ENCODE measurements at places on chromosomes 16 and 17.
A peak's percentile ranks its signal among the peaks of the same experiment; 100 is the strongest.

DNA sequence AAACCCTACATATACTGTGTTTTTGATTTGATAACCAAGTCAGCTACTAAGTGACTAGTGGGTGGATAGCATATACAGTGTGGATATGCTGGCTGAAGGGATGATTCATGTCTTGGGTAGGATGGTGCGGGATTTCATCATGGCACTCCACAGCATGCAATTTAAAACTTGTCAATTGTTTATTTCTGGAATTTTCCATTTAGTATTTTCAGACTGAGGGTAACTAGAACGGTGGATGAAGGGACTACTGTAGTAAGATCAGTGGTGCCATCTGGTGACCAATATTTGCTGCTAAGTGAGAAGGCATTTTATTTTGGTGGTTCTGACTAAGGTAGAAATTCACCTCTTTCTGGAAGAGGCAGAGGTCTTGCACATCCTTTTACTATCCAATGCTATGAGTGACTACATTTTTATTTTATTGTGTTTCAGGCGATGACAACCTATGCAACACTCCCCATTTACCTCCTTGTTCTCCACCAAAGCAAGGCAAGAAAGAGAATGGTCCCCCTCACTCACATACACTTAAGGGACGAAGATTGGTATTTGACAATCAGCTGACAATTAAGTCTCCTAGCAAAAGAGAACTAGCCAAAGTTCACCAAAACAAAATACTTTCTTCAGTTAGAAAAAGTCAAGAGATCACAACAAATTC lies 3.1 kb downstream of the CDC6 start:
- peak; percentile 49 for DNase-seq

GRCh38 chr17:65156185-65156834 lies 19.1 kb downstream of the RGS9 start:
- no peak for DNase-seq

- no peak for DNase-seq
Observed at GRCh38 chr17:27461192-27461859, 5.1 kb downstream of the KSR1 start.

DNA sequence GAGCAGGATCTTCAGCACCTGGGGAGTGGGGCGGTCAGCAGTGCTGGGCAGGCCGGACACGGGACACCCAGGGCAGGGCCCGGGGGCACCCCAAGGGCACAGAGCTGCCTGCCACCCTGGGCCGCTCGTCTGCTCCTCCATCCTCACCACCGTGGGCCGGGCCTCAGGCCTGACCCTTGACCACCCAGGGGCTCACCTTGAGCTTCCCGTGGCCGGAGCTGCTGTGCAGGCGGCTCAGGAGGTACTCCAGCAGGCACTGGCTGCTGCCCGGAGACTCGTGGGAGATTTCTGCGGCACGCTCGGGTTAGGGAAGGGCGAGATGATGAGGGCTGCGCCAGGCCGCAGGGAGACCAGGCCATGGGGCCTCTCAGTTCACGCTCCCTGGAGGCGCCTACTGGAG lies 2.1 kb downstream of the TEPSIN start:
- no peak for DNase-seq

DNA sequence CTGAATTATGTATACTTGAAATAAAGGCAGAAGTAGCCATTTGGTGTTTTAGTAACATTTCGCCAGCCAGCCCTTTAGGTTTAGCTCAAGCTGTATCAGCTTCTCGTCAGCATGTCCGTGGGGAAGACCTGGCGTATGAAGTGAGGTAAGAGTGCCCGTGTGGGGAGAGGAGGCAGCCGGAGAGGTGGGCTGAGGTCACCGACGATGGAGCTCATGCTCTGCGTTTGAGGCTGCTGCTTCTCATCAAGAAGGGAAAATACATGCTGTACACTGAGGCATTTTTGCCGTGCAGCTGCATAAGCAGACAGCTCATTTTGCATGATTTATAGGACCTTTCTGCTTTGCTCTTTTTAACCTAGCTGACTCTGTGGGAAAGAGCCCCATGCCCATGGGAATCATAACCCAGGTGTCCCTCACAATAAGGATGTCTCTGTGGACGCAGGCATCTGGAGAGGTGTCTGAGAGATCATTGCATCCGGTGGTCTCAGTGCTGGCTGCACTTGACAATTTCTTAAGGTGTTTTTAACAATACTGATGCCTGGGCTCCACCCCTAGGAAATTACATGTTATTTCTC lies 179.1 kb downstream of the ABCC12 start:
- DNase-seq, result no peak

DNA sequence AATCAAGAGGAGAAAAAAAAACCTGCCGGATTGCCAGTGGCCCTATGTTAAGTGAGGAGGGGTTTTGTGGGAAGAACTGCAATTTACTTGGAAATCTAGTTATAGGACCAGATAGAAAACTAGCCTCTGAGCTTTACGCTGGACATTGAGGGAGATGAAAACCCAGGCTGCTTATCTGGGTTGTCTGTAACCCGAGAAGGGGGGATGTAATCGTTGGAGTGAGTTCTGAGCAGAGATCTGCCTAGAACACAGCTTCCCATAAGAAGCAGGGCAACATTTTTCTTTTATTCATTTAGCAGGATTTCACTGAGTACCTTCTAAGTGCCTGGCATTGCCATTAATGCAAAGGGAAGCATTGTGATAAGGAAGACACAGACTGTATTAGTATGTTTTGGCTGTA lies 70.6 kb downstream of the KATNIP start:
- DNase-seq, result no peak

Data from HAP-1 (cell line).